Stimulated activated CD4-positive, alpha-beta T cell treated with anti-CD3 and anti-CD28 coated beads, TNF-alpha, amount 100 ng/mL, for 1 hour (primary cell): ENCODE measurements at places on chromosomes 4 and X.

GRCh38 chr4:32042486-32043247 is 1322.5 kb downstream of the PCDH7 start:
- no peak for DNase-seq

GRCh38 chr4:156959298-156959702 is 12.3 kb downstream of the PDGFC start:
- no peak for DNase-seq

GRCh38 chr4:74659576-74660411 is 134.5 kb downstream of the BTC start:
- DNase-seq: no peak

DNA sequence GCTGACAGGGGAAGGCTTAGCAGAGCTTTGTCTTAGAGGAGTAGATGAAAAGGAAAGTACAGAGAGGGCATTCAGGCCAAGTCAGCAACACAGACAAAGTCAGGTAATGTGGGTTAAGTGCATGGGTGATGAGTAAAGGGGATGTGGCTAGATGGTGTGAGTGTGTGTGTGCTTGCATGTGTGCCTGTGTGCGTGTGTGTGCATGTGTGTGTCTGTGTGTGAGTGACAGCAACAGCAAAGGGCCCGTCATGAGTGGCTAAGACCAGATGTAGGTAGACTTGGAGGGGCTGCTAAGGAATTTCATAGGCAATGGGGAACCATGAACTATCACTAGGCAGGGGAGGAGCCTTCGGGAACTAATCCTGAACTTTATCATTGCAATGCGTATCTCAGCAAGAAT is 2.2 kb upstream of the GPR78 start:
- no peak for DNase-seq

DNA sequence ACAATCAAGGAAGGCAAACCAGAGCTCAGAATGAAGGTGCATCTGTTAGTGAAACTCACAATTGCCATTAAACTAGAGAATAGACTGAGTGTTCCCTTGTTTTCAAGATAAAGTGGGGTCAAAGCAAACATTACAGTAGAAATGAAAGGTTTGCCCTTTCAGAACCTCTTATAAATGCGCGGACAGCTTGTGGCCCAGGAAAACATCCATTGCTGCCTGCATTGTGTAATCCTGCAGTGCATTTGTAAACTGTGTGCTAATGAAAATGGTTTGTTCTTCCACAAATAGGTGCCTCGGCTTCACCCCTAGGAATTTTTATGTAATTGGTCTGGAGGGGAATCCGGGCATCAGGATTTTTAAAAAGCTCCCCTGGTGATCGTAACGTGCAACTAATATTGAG is 62.8 kb downstream of the SNX25 start:
- DNase-seq: no peak

DNA sequence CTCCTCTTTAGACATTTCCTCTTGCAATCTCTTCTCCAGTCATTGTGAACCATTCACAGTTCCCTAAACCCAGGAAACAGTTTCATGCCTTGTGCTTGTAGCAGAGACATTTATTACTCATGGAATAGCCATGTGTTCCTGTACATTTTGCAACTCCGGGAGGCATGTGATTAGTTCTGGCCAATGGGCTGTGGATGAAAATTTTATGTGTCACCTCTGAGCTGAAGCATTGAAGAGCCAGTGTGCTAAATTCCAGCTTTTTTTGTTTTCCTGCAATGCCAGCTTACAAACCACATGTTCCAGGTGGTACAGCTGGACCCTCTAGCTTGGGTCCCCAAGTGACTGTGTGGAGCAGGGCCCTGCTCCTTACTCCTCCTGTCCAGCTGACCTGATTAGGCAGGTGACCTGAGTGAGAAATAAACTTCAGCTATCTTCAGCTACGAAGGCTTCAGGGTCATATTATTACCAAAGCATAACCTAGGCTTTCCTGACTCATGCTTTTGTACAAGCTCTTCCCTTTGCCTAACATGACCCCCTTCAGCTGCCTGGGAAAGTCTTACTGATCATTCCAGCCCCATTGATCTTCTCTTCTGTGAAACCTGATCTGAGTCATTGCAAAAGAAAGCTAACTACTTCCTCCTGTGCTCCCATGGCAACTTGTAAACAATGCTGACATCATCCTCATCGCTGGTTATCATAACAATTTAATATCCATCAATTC is 200.4 kb downstream of the PTTG2 start:
- DNase-seq: peak; percentile 9

DNA sequence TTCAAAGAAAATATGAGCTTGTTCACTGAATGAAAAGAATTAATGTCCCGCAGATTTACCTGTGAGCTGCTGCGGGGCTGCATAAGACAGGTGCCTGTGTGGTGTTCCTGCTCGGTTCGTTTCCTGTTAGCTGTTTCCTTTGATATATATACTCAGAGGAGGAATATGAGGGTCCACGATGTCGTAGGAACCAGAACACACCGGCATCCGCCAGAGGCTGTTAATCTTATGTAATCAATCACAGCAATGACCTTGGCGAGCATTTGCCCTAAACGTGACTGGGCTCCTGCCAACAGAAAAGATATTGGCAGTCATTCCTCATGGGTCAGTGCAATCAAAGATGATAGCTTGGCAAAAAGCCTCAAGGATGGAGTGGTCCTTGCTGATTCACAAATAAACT is 260.1 kb downstream of the EVC2 start:
- DNase-seq: no peak
